ENCODE measurements at places on chromosomes 6 and 20. TPM values are rescaled to one million over a fixed set of nuclear protein-coding genes. Genes with fewer than 3 reads are reported as not detected.

GRCh38 chr6:53233309-53233708 lies 84.7 kb upstream of the GCM1 start:
- DNase-seq: no peak
- H3K27ac ChIP-seq: no peak overlapping the region
- H3K27me3 ChIP-seq: no peaks in the 10 kb centered on the region
- H3K4me3 ChIP-seq: no peak overlapping the region

DNA sequence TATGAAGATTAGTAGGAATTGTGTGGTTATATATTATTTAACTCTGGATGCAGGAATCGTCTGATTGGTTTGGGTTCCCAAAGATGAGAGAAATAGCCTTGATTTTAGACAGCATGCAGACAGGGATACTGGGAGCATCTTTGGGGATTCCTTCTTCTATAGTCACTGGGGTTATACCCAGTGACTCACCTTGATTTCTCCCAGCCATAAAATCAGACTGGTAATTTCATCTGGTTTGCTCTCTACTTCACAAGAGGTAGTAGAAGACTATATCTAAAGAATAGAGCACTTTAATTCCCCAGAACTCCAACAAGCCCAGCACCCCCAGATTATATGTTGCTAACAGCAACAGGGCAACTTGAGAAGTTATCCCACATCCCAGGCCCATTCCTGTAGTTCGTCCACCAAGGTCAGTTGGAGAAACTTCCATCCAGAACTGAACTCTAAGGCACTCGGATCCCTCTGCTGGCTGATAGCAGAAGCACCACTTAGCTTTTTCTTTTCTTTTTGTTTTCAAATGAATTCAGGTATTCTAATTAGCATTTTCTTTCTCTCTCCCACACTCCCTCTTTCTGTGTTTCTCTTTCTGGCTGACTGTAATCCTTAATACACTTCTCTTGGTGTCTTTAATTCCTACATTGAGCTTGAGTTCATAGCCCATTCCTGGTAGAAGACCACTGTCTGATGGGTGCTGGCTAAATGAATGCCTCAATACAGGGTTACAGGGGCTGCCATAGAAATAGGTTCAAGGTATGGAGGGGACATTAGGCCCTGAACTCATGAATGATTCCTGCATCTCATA lies 20.4 kb upstream of the EFHC1 start:
- H3K27ac ChIP-seq: peak overlapping the region; percentile 78
- no peak overlapping the region for H3K4me3 ChIP-seq
- H3K4me1 ChIP-seq: peaks cover 65% of the 10 kb centered on the region
- peak; percentile 57 for DNase-seq
- H3K36me3 ChIP-seq: peaks cover 23% of the 10 kb centered on the region
- H3K27me3 ChIP-seq: no peaks in the 10 kb centered on the region

GRCh38 chr6:139448998-139449610 lies 74.7 kb upstream of the CITED2 start:
- H3K36me3 ChIP-seq: no peaks in the 10 kb centered on the region
- DNase-seq: no peak
- H3K4me3 ChIP-seq: no peak overlapping the region
- no peaks in the 10 kb centered on the region for H3K27me3 ChIP-seq

Gene LAMP5
- not detected for total RNA-seq

DNA sequence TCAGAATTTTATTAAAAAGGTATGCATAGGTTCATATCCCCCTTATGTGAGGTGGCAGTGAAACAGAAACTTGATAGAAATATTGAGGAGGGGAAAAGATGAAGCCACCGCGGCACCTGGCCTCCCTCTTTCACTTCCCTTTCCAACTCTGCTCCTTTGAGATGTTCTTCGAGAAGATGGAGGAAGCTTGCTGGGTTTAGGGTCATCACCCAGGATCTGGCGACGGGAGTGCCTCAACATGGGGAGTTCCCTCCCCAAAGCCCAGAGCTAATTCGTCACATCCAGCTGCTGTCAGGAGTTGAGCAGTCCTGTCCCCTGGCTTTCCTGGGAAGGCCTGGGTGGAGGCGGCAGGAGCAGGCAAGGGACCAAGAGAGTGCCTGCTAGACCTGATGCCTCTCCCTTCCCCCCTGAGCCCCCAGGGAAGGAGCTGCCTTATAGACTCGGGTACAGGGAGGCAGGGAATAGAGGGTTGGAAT lies 29.1 kb downstream of the RREB1 start:
- H3K4me1 ChIP-seq: peaks cover 84% of the 10 kb centered on the region
- H3K27me3 ChIP-seq: no peaks in the 10 kb centered on the region
- H3K27ac ChIP-seq: peak overlapping the region; percentile 95
- peaks cover 8% of the 10 kb centered on the region for H3K36me3 ChIP-seq
- DNase-seq: no peak

Gene HSPA1L
- total RNA-seq: 2.0 TPM

- no peak overlapping the region for H3K4me3 ChIP-seq
- H3K27me3 ChIP-seq: no peaks in the 10 kb centered on the region
- no peaks in the 10 kb centered on the region for H3K36me3 ChIP-seq
- H3K4me1 ChIP-seq: no peaks in the 10 kb centered on the region
These were observed 195.9 kb upstream of the CDH4 start for GRCh38 chr20:61056116-61056515.

DNA sequence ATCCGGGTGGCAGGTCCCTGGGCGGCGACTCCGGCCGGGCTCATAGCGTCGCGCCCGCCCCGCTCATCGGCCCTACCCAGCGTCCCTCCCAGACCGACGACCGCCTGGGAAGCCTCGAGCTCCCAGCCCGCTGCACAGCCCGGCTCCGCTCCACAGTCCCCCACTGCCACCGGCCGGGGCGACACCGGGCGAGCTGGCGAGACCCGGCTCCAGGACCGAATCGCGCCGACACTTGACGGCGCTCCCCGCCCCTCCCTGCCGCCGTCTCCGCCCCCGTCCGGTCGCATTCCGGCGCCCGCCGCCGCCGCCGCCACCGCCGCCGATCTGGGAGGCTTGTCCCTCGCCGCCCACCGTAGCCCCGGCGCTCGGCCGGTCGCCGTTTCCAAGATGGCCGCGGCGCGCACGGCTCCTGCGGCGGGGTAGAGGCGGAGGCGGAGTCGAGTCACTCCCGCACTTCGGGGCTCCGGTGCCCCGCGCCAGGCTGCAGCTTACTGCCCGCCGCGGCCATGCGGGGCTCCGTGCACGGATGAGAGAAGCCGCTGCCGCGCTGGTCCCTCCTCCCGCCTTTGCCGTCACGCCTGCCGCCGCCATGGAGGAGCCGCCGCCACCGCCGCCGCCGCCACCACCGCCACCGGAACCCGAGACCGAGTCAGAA lies at the start of gene MAP3K4:
Gene MAP3K4 (plus strand): TSS at position 364 of the 655 bp plus-strand sequence. CDS start 163 bp downstream, at position 527.
- peak within 1 kb of the TSS; percentile 99 for H3K4me3 ChIP-seq
- peaks cover 2% of the 10 kb centered on the region for H3K36me3 ChIP-seq
- peak within 1 kb of the TSS; percentile 95 for H3K27ac ChIP-seq
- H3K27me3 ChIP-seq: peaks cover 3% of the 10 kb centered on the region
- peak; percentile 76 for DNase-seq
- peaks cover 31% of the 10 kb centered on the region for H3K4me1 ChIP-seq

GRCh38 chr6:134175532-134176263 lies 123.3 kb upstream of the SLC2A12 start:
- peak overlapping the region; percentile 96 for H3K27ac ChIP-seq
- H3K36me3 ChIP-seq: peaks cover 39% of the 10 kb centered on the region
- DNase-seq: peak; percentile 69
- H3K4me3 ChIP-seq: peak overlapping the region; percentile 98

DNA sequence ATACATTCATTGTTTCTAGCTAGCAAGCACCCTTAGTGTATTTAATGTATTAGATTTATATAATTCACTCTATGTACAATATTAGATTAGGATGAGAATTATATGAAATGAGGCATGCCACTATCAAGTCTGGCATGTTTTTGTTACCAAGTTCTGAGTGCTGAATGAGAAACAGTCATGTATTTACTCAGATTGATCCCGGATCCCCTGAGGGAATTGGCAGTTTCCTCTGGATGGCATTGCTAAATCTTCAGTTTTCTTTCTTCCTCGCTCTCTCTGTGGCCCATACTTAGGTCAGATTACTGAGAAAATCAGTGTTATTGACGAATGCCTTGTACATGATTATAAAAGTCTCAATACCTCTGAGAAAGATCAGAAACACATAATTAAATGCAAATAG lies 66.6 kb downstream of the CDKAL1 start:
- peaks cover 5% of the 10 kb centered on the region for H3K4me1 ChIP-seq
- H3K27me3 ChIP-seq: no peaks in the 10 kb centered on the region
- DNase-seq: no peak
- no peak overlapping the region for H3K27ac ChIP-seq
- no peak overlapping the region for H3K4me3 ChIP-seq
- H3K36me3 ChIP-seq: peaks cover 24% of the 10 kb centered on the region

- no peak overlapping the region for H3K27ac ChIP-seq
- H3K36me3 ChIP-seq: peaks cover 6% of the 10 kb centered on the region
- peak overlapping the region; percentile 81 for H3K4me3 ChIP-seq
These were observed 2.1 kb downstream of the FOXP4 start for GRCh38 chr6:41548098-41548840.

GRCh38 chr6:14506656-14507246 lies 389.2 kb downstream of the CD83 start:
- H3K4me1 ChIP-seq: peaks cover 10% of the 10 kb centered on the region
- DNase-seq: no peak
- no peaks in the 10 kb centered on the region for H3K36me3 ChIP-seq
- H3K27ac ChIP-seq: no peak overlapping the region

Measured in activated CD8-positive, alpha-beta T cell treated with anti-CD3 and anti-CD28 coated beads for 36 hours (primary cell).